T-helper 22 cell (primary cell): ENCODE measurements at places on chromosomes 2 and 18.
A peak's percentile ranks its signal among the peaks of the same experiment; 100 is the strongest.

- DNase-seq, result no peak
Observed at GRCh38 chr2:95079199-95079683, 42.4 kb downstream of the MRPS5 start.

DNA sequence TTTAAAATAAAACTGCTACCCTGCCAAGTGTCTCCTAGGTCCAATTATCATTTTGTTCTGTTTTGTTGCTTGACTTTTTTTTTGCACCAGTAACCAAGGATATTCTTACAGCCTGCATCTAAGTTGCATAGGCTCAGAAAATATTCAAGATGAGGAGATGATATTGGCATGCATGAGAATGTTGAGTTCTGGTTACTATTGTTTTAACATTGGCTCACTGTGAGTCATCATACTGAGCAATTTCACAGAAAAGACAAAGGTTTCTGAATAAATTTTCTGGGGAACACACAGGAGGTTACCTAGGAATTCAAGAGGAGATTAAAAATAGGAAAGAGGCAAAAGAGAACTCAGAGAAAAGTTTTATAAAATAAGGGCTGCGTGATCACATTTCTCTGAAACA, 84.8 kb upstream of the POU3F3 start:
- no peak for DNase-seq

DNA sequence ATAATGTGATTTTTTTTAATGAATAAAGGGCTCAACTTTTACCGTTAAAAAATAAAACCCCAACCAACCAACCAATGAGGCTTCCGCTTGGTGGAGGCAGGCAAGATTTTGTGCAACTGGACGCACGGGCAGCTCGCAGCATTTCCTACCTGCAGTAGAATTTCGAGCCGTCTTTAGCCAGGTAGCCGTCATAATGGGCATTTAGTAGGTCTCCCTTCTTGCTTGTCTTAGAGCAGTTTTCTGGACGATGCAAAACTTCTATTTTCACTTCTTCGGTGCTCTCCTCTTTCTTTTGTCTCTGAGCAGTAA, 316 bp downstream of the FKBP7 start:
- no peak for DNase-seq

DNA sequence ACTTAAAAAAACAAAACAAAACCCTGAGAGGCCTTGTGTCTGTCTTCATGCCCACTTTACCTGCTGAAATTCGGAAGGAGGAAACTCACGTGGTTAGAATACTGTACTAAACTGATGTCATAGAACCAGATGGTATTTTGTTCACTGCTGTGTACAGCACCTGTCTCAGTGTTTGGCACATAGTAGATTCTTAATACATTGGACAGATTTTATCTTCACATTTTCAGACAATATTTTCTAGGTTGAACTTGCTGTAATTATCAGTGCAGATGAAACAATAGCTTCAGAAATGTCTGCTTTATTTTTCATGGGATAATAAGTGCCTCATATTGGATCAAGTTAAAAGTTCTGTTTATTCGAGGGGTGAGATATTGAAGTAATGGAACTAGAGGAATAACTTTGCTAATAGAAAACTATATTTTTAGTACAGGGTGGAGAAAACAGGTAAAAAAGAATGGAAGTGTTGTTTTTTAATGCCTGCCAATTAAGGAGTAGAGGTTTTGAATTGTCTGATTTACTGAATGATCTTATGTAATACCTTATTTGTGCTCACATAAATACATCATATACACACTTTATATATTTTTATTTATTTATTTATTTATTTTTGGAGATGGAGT, 23.7 kb downstream of the DDX1 start:
- DNase-seq, result no peak

DNA sequence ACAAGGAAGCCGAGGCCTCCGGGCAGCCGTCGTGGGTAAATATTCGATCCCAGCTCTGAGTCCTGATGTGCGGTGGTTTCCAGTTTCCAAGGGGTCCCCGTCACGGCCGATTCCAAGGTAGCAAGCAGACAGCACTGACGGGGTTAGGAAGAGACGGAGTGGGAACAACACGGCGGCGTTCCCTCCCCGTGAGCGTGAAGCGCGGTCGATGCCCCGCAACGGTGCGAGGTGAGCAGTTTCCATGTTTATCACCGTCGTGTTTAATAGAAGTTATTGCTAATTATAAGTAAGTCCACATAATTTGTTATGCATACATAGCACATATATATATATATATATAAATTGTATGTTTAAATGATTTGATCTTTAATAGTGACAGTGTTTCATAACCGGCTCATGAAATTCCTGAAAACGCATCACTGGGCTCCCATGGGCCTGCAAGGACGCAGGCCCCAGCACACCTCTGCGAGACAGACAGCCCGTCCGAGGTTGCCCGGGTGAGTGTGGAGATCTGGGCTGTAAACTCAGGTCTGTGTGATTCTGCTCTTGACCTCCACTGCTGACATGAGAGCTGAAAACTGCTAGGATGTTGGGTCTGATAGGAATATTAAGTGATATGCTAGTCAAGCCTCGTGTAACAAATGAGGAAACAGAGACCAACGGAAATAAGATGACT, 243.5 kb upstream of the SALL3 start:
- DNase-seq, result no peak

DNA sequence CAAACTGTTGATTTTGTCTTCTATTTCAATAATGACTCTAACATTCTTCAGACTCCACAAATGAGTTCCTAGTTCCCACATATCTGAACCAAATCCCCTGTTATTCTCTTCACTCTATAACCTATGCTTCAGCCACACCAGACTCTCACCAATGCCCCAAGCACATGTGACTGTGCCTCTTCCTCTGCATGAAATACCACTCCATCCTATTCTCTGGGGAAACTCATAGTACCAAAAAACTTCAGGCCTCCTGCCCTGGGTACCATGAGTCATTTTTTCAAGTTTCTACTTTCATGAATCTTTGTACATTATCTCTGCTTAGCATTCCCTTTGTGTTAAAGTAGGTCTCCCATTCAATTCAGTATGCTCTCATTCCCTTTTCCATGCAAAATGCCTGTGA, 353.2 kb downstream of the ZEB2 start:
- DNase-seq, result no peak

DNA sequence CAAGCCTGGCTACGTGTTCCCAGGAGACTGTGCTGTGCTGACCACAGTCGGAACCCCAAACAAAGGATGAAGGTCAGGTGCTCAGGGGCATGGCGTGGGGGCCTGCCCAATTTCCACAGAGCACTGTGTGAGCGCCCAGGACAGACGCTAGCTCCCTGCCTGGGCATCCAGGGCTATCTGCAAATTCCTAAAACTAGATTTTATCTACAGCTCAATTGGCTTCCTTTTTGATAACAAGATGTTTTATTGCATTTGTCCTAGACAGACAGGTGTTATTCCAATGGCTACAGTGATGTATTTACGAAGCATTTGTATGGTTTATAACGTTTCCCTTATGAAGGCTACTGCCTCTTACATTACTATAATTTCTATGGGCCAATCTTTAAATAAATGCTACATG, 16.0 kb downstream of the PTGR3 start:
- no peak for DNase-seq

GRCh38 chr2:187549951-187550555, 4.2 kb downstream of the TFPI start:
- DNase-seq, result no peak

GRCh38 chr2:45128580-45128997, 119.3 kb upstream of the SIX2 start:
- DNase-seq, result no peak

DNA sequence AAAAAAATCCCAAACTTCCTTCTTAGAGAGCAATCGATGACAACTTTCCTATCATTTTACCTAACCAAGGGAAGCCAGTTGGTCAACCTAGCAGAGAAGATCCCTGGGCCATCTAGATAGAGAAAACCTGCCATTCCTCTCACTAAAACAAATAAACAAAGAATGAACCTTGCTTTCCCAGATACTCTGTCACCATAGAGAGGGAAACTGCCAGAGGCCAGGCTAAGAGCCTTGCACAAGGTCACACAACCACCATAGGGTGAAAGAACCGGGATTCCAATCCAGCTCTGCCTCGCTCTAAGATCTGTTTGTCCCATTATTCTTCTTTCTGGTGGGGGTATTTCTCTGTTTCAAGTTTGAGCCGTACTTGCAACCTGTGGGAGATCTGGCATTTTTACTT, 154.6 kb downstream of the CYRIA start:
- DNase-seq, result no peak

DNA sequence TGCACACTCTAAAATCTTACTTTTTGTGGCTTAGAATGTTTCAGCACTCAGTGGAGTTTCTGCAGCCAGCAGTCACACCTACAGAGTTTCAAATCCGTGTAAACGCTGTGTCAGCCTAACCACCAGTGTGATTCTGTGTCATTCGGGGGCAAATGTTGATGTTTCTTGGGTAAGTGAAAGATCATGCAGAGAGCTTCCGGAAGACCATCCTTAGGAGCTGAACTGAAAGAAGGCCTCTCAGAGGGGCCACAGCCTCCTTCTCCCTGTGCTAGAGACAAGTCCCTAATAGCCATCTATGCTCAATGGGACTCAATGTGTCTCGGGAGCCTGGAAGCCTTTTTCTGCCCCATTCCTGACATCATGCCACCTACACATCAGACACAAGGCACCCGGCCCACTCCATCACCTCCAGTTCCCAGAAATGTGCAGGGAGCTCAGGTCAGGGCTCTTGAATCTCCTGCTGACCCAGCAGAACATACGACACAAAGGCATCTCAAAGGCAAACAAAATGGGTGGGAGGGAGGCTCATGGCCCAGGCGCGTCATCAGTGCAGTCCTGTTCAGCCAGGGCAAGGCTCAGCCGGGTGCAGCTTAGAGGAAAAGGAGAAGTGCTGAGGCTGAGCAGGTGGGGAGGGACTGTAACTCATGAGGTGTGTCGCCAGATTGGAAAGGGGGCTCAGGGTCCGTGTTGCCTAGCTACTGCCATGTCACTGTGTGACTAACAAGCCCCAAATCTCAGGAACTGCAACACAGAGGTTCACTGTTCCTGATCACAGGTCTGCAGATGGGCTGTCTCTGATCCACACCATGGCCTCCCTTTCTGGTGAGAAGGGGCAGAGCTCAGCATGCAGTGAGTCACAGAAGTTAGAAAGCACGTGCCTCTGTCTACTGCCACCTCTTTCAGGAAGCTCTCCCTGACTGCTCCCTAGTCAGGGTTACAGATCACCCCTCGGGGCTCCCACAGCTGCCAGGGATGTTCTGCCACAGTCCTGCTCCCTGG, 82.0 kb downstream of the SMAD7 start:
- no peak for DNase-seq

GRCh38 chr18:50686409-50686808, 126.5 kb downstream of the MAPK4 start:
- DNase-seq, result no peak

GRCh38 chr2:96161898-96162297, 16.7 kb upstream of the DUSP2 start:
- DNase-seq, result no peak

- no peak for DNase-seq
Observed at GRCh38 chr2:42239289-42239661, 70.1 kb downstream of the EML4 start.

GRCh38 chr2:203908797-203909185, 27.8 kb upstream of the ICOS start:
- DNase-seq, result no peak

DNA sequence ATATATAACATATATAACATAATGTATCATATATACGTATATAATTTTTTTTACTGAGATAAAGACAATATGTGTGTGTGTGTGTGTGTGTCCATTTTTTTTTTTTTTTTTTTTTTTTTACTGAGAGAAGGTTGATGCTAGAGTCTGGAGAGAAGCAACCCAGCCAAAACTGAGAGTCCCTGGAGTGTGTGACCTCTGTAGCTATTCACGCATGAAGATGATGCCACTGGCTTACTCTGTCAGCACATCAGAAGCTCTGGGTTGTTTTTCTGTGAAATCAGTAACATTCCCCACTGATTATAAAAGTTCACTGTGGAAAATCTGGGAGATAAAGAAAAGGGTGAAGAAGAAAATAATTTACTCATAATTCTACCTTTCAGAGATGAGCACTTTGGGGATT, 27.2 kb downstream of the CCDC195 start:
- DNase-seq, result no peak

- DNase-seq, result peak; percentile 25
Observed at GRCh38 chr2:191676790-191677645, 918 bp upstream of the NABP1 start.

DNA sequence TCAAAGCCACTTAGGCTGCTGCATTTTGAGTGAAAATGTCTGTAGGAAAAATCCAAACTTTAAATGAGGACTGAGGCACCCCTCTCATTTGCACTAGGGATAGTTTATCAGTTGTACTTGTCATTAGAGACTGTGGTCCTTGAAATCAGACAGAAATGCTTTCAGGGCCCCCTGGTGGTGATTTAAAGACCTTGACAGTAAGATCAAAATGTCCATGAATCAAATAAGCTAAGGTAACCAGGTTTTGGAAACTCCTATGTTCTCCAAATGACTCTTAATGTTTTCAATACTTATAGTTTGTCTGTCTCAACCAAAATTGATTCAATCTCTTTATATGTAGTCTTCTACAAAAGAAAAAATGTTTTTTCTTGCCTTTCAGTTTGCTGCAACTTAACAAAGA, 28.8 kb upstream of the DDX18 start:
- no peak for DNase-seq

DNA sequence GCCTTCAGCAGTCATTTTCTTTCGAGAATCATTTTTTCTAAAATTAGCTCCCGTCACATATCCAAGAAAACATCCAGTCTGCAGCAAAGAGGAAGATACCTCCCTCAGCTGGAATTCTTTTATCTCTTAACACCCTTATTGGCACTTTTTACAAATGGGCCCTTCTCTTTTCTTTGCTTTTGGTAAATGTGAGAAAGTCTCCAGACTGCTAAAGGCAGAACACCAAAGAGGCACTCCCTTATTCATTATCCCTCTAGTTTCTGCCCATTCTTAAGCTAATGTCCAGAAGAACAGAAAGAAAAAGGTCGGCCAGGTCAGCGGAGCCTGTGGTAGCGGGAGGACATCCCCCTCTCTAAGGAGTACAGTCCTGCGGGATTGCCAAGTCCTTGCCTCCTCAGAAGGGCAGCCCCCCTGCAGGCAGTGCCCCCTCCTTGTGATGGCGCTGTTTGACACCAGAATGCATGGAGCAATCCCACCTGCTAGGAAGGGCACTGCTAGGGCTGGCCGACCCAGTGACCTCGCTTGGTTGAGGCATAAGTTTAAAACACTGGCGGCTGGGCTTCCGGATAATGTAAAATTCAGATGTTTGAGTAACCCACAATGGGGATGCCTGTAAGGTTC, 34.0 kb downstream of the ST6GAL2 start:
- DNase-seq, result no peak

DNA sequence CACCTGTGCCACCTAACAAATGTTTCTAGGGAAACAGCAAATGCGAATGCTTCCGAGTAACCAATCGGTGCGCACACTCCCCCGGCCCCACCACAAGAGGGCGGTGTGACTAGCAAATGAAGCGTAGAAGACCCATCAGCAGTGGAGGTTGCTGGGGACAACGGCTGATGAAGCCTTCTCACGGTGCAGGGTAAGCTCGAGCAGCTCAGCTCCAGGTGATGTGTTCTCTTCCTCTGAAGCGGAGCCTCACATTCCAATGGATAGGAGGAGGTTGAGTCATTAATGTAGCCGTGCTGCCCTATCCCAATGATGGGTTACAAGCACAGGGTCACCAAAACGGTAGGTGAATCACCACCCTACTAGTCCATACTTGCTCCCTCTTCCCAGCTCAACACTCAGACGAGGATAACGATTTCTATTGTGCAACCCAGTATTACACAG, 127.6 kb upstream of the TWIST2 start:
- no peak for DNase-seq

- no peak for DNase-seq
Observed at GRCh38 chr2:1617425-1618021, 126.8 kb downstream of the PXDN start.
